Thymus (tissue), 14 donors: ENCODE measurements at places on chromosomes 1 and 21. TPM values are rescaled to one million over a fixed set of nuclear protein-coding genes. Genes with fewer than 3 reads are reported as not detected.

TNFRSF1B gene
- polyA plus RNA-seq: 35.4 TPM

C4BPB gene
- 1.1 TPM for polyA plus RNA-seq

GNAI3 gene
- 4.7 TPM for polyA plus RNA-seq

UBR4 gene
- polyA plus RNA-seq: 165 TPM

CLEC20A gene
- 0.39 TPM for polyA plus RNA-seq

ITGB2 gene
- 104 TPM for polyA plus RNA-seq

ATPAF1 gene
- 34.6 TPM for polyA plus RNA-seq

ACTL8 gene
- 0.71 TPM for polyA plus RNA-seq

LMX1A gene
- polyA plus RNA-seq: 0.11 TPM
